ENCODE measurements at places on chromosomes 3 and 15.

- no peak for DNase-seq
Measured at GRCh38 chr3:5220193-5220592, 32.7 kb downstream of the EDEM1 start.

DNA sequence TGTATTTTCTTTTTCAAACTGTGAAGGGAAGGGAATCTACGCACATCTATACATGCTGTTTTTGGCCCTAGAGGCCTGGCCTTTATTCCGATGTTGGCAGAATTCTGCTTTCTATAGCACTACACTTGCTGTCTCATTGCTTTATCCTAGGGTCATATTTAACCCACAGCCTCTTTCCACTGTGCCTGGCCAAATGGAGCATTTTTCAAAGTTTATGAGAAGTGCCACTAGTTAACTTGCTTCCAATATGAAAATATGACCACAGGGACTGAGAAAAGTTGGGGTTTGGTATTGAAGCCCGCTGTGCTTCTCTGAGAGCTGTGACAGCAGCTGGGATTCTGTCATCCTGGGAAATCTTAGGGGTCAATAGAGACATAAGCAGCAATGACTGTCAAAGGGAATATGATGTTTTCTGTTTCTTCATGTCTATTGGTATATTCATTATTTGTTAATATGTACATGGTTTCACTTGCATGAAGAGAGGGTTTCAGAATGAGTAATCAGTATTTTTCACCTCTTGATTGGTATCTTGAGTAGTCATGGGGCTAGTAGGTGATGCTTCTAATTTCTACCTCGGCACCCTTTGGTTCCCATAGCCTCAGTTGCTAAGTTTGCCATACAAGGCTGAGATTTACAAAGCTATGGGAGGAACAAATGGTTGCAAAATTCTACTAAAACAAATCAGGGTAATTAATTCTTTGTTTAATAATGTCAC, 275.8 kb upstream of the RBMS3 start:
- DNase-seq, result no peak

- DNase-seq, result no peak
Measured at GRCh38 chr3:69590111-69590510, 149.2 kb upstream of the MITF start.

GRCh38 chr3:133127381-133127780, 89.2 kb downstream of the TMEM108 start:
- no peak for DNase-seq

- DNase-seq, result no peak
Measured at GRCh38 chr3:197561926-197562325, 6.2 kb upstream of the BDH1 start.

DNA sequence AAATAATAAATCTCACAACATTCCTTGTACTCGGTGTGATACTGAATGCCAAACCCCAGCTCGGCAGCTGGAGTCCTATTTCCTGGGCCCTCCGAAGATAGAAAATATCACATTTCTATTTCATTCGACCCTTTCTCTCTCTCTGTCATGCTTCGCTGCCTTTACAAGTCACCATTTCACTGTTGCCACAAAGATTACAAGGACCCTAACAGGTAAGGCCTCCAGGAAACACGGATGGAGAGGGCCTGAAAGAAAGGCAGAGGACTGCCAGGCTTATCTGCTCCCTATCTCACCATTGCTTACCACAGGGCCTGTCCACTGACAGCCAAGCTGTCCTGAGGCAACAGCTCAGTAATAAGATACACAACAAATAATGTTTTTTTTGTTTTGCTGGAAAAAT, 376.5 kb downstream of the MECOM start:
- DNase-seq, result no peak

- no peak for DNase-seq
Measured at GRCh38 chr3:8113626-8114025, 388.0 kb upstream of the LMCD1 start.
